Naive thymus-derived CD8-positive, alpha-beta T cell (primary cell): ENCODE measurements at places on chromosomes 4 and X.

GRCh38 chr4:76300012-76300411, 6.5 kb upstream of the STBD1 start:
- no peak overlapping the region for H3K27ac ChIP-seq
- H3K4me1 ChIP-seq: peaks cover 21% of the 10 kb centered on the region
- no peak overlapping the region for H3K4me3 ChIP-seq
- no peaks in the 10 kb centered on the region for H3K27me3 ChIP-seq

- no peak overlapping the region for H3K27ac ChIP-seq
- no peaks in the 10 kb centered on the region for H3K4me1 ChIP-seq
These were observed 1.0 kb downstream of the TBC1D9 start for GRCh38 chr4:140754918-140755773.

DNA sequence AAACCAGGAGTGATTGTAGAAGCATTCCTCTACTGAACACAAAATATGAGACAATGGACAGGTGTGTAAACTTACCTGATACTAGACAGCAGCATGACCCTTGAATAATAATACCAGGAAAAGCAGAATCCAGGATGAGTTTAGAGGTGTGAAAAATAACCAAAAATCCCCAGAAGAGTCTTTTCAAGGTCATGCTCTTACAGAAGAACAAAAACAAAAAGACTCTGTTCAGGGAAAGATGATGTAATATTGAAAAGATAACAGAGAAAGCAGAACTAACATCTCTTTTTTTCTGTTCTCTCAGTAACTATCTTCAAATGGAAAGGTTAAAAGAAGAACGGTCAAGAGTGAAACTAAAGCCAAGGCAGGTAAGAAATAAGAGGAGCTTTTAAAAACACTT, 14.0 kb upstream of the ARHGAP10 start:
- H3K4me1 ChIP-seq: no peaks in the 10 kb centered on the region
- no peak for DNase-seq
- H3K27ac ChIP-seq: no peak overlapping the region
- H3K36me3 ChIP-seq: no peaks in the 10 kb centered on the region

- no peak overlapping the region for H3K27ac ChIP-seq
- no peak for DNase-seq
These were observed 5.5 kb downstream of the PROM1 start for GRCh38 chr4:16078195-16078760.

DNA sequence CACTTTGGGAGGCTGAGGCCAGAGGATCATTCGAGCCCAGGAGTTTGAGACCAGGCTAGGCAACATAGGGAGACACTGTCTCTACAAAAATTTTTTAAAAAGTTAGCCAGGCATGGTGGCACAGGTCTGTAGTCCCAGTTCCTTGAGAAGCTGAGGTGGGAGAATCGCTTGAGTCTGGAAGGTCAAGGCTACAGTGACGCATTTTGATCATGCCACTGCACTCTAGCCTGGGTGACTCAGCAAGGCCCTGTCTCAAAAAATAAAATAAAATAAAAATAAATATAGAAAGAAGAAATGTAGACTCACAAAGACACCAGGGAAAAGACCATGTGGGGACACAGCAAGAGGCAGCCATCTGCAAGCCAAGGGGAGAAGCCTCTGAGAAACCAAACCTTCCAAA, 42.3 kb upstream of the SLC7A3 start:
- no peaks in the 10 kb centered on the region for H3K36me3 ChIP-seq
- H3K27me3 ChIP-seq: no peaks in the 10 kb centered on the region
